Left hindlimb (tissue), 1 donor: ENCODE measurements at places on chromosomes 2 and 18.

DNA sequence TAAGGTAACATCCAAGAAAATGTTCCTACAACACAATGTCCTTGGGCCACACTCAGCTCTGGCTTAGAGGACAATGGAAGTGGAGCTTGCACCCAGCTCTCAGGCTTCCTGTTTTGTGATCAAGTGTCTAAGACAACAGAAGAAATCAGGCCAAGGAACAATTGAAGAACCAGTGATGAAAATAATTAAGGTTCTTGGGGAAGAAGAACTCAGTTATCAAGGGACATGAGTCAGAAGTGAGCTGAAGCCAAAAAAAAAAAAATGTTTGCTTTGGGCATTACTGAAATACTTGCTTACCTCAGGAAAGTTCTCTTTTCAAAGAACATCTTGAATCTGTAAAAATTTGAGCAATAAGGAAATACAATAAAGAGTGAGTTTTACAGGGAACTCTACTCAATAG lies 299.0 kb downstream of the FBXO15 start:
- DNase-seq = no peak

- DNase-seq = no peak
Observed at GRCh38 chr2:56068746-56069145, 115.0 kb upstream of the CCDC85A start.

GRCh38 chr18:59459369-59460071 lies 100.5 kb upstream of the LMAN1 start:
- DNase-seq = no peak

GRCh38 chr18:59002974-59003594 lies 136.6 kb upstream of the SEC11C start:
- DNase-seq = no peak

- DNase-seq = no peak
Observed at GRCh38 chr2:205117125-205117524, 565.2 kb upstream of the NRP2 start.

DNA sequence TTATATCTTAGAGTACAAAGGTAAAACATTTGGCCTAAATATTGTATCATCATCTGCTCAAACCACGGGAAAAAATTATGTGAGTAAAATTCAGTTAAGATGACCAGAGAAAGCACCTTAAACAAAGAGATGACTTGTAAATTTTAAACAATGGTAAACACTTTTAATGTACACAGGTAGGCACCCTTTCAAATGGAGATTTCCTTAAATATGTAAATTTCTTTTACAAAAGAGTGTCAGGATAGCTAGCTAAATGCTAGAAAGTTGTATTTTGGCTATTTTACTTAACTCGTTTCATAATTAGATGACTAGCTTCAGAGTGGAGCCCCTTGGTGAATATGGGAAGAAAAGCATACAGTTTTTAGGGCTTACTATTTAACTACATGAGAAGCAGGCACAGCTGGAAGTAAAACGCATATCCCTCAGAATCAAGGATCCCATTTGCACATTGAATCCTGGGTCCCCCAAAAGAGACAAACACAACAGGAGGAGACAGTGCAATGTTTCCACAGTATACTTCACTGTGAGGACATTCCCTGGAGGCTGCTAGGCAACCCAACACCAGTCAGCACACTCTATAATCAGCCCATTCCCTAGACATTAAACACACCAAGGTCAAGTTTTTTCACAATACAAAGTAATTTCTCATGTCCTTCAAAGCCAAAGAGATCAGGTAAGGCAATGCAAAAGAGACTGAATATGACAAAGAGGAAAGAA lies 1154.4 kb downstream of the DPP10 start:
- DNase-seq = no peak

DNA sequence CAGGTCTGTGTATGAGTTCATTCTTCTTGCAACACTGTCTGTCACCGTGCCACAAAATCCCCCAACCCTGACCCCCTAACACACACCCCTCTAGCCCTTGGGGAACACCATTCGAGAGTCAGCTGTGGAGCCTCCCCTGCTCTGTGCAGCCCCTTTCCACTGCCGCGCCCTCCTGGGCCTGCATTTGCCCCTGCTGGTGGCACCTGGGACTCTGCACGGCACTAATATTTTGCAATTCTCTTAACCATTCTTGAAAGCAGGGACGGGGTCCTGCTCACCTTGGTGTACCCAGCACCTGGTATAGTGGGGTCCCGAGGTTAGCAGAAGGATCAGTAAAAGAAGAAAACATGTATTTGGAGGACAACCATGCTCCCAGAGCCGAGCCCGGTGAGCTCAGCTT lies 124.0 kb downstream of the HDAC4 start:
- peak; percentile 2 for DNase-seq

GRCh38 chr2:3159782-3160545 lies 217.7 kb downstream of the EIPR1 start:
- no peak for DNase-seq

DNA sequence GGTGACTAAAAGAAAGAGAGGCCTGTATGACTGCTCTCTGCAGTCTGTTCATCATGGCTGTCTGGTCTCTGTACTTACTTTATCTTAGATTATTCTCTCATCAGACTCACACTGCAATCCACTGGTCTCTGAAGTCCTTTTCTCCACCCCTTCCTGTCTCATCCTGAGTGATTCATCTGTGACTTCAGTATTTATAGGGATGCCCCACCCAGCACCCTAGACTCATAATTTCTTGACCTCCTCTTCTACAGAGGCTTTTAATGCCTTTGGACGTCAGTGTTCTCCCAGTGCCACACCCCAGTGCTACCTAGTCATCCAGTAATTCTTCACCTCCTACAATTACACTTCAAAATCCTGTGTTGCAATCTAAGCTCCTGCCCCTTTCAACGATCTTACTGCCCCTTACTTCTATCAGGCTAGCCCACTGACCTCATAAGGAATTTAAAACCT lies 14.9 kb upstream of the ITPRID2 start:
- DNase-seq = no peak

DNA sequence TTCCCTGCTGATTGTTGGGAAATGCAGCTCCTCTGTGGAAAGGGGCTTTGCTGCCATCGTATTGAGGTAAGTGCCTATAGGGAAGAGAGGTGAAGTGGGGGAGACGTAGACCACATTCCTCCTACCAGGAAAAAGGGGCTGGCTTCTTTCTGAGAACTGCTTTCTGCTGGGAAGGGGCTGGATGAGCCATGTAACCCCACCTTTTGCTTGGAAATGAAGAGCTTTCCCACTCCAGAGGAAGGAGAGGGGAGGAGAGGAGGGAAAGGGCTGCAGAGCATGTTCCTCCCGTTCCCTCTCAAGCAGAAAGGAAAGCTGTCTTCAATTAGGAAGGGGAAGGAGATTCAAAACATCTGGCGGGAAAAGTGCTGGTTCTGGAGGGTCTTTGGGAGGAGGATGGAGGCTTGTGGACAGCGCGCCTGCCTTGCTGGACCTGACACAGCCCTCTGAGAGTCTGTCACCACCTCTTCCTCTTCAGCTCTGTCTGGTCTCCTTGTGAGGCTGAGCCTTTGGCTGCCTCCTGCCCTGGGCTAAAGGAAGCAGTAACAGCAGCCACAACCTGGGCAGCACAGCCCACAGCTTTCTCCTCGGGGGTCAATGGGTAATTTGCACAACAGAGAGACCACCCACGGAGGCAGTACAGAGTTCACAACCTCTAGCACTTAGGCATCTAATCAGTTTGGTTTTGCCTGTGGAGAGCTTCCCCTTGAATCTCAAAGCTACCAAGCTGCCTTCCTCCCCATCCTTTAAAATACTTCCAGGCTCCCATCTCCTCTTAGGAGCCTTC lies 410.0 kb upstream of the TNP1 start:
- peak; percentile 63 for DNase-seq

- DNase-seq = no peak
Observed at GRCh38 chr2:160837416-160837815, 322.8 kb upstream of the TANK start.
